BJ (cell line): ENCODE measurements at places on chromosomes 16 and 17. TPM values are rescaled to one million over a fixed set of nuclear protein-coding genes. Genes with fewer than 3 reads are reported as not detected.

DNA sequence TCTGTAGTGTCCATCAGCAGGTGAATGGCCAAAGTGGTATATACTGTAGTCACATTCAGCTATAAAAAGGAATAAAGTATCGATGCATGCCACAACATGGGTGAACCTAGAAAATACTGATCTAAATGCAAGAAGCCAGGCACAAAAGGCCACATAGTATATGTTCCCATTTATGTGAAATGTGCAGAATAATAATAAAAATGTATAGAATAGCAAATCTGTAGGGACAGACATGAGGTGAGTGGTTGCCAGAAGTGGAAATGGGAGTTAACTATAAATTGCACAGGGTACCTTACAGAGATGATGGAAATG lies 23.1 kb downstream of the DBNDD1 start:
- no peak for DNase-seq

WNT3 gene
- 2.8 TPM in 2 replicates for polyA plus RNA-seq

TPSB2 gene
- not detected in 2 replicates for polyA plus RNA-seq

GRCh38 chr17:9594065-9594464 lies 17.6 kb downstream of the CFAP52 start:
- no peak for DNase-seq

DNA sequence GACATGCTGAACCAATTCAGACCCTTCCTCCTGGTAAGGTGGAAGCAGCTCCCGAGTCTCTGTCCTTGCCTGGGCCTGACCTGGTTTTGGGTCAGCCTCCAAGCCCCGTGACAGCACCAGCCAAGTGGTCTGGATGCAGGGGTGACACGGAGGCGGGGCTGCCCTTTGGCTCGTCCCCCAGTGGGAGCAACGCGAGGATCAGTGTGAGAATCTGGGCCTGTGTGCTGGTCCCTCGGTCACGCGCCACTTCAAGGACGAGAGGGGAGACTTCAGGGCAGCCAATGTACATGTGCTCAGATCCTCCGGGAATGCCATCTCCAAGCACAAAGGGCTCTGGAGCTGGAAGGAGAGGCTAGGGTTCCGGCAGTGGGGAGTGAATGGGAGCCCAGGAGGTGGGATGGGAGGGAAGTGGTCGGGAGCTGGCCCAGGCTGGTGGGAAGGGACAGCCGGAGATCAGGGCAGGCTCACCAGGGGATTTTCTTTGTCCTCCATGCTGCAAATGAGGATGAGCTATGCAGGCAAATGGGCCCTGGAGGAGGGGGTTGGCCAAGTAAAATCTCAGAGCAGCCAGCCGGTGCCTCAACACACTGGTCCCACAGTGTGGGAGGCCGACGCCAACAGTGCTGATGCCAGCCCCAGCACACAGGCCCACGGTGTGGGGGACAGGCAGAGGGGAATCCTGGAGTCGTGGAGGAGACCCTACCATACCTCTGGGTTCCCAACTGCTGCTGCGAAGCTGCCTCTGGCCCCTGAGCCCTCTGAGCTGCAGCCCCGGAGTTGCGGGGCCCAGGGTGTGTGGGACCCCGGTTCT lies 4.2 kb upstream of the NDRG4 start:
- DNase-seq, result no peak

CCL1 gene
- polyA plus RNA-seq, result not detected in 2 replicates

KRTAP4-9 gene
- not detected in 2 replicates for polyA plus RNA-seq

DNA sequence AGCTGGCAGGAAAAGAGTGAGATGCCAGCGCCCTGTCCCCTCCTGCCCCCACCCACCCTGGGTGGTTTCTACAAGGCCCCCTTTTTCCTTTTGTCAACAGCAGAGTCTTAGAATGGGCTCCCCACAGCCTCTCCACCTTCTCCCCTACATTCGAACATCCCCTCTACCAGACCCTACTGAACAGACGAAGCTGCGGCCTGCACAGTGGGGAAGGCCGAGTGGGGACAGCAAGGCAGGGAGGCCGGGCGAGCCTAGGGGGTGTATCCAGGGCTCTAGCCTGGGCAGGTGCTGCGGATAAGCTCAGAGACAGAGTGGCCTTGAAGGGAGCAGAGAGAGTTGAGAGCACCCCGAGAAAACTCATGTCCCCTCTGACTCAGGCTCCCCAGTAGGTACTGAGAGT lies 7.4 kb downstream of the ZACN start:
- no peak for DNase-seq

- DNase-seq, result no peak
These were observed 9.8 kb downstream of the HLF start for GRCh38 chr17:55274355-55275255.

DNA sequence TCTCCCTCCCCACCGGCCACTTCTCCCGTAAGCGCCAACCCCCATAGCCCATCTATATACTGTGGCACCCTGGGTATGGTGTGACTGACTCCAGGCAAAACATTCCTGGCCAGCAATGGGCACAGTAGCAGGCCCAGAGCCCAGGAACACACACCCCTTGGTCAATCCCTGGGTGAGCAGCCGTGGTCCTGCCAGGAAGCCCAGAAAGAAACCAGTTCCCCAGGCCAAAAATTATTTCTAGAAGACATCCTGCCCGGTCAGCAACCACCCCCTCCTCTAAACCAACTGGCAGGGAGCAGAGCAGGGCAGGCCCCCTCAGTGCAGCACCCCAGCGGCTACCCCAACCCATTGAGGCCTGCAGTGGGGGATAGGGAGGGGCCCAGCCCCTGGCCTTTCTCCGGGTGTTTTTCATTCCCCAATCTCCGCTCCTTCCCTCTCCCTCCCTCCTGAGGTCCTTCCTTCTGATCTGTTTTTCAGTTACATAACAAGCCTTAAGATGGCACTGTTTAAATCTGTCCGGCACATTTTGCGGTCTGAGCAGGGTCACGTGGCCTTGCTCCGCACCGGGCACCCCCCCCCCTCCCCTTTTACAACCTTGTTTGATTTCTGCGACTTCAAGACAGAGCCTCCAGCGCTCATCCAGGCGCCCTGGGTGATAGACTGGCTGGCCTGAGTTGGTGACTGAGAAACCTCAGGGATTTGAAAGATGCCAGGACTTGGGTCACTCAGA lies 2.0 kb downstream of the NPTX1 start:
- no peak for DNase-seq

CBX2 gene
- polyA plus RNA-seq, result 0.74 and 1.5 TPM in 2 replicates

TRIM72 gene
- not detected in 2 replicates for polyA plus RNA-seq

DNA sequence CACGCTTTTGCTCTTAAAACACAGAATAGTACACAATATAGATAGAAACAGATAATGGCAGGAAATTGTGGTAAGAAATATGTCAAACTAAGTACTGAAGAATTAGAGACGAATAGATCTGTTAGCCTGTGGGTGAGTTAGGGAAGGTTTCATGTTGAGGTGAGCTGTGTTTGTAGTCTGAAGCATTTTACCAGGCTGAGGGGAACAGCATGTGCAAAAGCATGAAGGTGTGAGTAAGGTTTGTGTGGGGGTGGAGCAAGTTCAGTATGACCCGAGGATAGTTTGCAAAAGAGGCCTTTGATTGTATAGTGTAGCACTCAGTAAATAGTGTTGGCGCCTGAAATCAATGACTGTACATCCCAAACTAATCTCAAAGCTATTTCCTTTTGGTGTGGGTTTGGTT lies 13.8 kb downstream of the IGSF6 start:
- DNase-seq, result no peak

GRCh38 chr16:29994600-29995323 lies 655 bp downstream of the HIRIP3 start:
- peak; percentile 35 for DNase-seq

GRCh38 chr17:7046127-7046724 lies 2.3 kb upstream of the SLC16A11 start:
- no peak for DNase-seq

PLEKHG4 gene
- polyA plus RNA-seq, result 12.1 and 25.2 TPM in 2 replicates

DNA sequence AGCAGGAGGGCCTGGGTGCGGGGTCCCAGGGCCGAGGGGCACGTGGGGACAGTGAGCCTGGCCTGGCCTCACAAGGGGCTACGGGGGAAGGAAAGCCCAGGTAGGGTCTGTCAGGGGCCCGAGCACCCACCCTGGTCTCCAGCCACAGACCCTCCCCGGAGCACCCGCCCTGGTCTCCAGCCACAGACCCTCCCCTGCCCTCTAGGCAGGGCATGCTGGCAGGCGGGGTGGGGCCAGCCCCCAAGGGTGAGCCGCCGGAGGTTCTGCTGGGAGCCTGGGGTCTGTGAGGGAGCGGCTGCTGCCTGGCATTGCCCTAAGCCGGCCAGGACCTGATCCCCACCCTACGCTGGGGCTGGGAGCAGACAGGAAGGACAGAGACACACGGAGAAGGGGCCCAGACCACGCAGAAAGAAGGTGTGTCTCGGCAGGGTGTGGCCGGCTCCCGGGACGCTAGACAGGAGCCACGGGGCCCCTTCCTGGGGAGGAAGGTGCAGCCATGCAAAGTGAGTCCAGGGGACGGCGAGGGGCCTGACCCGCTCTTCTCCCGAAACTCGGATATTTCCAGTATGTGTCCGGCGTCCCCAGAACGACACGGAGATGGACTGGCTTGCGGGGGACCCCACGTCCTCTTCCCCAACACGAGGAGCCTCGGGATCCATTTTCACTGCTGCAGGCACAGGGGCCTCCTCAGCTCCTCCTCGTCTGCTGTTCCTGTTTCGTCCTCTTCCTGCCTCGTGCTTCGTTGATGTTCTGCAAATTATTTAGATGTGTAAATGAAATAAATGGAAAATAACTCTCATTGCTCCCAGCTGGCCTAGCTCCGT lies 15.5 kb downstream of the UTS2R start:
- no peak for DNase-seq

GRCh38 chr16:6066652-6067051 lies 969.1 kb upstream of the EEF2KMT start:
- no peak for DNase-seq

AGRP gene
- not detected in 2 replicates for polyA plus RNA-seq

DNA sequence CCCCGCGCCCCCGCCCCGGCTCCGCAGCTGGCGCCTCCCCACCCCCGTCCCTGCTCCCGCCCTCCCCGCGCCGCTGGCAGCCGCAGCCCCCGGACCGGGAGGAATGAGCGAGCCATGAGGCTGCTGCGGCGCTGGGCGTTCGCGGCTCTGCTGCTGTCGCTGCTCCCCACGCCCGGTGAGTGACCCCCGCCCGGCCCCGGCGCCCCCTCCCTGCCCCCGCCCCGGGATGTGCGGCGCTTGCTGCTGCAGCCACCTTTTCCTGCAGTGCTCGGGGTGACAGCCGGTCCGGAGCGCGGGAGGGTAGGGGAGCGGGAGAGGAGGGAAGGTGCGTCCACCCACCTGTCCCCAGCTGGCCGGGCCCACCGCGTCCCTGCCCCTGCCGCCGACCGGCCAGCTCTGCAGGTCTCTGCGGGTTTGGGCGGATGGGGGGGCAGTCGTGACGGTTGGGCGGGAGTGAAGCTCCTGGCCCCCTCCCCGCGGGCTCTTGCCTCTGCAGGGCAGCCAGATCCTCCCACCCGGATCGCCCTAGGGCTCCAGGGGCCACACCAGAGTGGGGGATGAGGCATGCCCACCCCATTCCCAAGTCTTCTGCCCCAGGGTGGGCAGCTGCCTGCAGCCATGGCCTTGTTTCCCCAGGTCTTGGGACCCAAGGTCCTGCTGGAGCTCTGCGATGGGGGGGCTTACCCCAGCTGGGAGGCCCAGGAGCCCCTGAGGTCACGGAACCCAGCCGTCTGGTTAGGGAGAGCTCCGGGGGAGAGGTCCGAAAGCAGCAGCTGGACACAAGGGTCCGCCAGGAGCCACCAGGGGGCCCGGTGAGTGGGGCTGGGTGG lies 513 bp downstream of the ADAM11 start:
- no peak for DNase-seq

TSPOAP1 gene
- 3.9 and 5.6 TPM in 2 replicates for polyA plus RNA-seq

DNA sequence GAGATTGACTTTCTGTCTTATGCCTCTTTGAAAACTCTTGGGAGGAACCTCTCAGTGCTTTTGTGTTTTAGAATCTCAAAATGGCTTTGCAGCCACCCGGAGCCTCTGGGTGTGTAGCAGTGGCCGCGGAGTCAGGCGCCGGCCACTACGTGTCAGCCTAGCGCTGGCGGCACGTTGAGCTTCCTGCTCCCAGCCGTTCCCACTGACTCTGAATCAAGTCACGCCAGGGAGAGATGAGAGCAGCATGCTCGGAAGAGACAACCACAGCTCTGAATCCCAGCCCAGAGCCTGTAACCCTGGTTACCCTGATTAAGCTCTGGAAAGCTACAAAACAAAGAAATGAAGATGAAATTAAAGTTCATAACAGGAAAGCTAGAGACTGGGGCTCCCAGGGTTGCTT lies 97.4 kb upstream of the CACNG5 start:
- DNase-seq, result peak; percentile 12

DNA sequence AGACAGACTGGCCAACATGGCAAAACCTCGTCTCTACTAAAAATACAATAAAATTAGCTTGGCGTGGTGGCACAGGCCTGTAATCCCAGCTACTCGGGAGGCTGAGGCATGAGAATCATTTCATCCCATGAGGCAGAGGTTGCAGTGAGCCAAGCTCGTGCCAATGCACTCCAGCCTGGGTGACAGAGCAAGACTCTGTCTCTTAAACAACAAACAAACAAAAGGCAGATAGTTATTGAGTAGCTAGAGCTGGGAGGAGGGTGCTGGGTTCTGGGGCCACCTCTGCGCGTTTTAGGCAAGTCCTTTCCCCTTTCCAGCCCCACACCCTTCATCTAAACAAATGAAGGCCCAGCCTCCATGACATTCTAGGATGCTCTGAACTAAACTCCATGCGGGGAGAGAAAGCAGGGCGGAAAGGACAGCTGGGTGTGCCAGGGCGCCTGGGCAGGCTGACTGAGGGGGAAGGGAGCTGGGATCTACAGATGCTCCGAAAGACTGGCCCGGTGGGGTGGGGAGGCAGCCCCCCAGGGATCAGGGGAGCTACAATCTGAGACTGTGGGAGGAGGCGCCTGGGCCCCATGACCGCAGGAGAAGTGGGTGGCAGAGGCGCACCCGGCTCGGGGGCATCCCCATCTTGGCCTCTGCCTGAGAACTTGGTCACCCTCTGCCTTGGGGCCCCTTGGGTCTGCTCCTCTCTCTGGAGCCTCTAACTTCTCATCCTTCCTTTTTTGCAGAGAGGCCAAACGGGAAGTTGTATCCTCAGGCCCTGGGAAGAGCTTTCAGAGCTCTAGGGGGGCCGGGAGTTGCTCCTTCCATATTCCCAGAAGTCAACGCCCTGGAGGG lies 910 bp downstream of the ITGAL start:
- DNase-seq, result no peak
